ENCODE measurements at places on chromosomes 16 and 17.

- no peak for DNase-seq
Measured at GRCh38 chr17:55776271-55776670, 25.4 kb downstream of the PCTP start.

- no peak for DNase-seq
Measured at GRCh38 chr17:42853597-42853967, 2.6 kb downstream of the AOC3 start.

DNA sequence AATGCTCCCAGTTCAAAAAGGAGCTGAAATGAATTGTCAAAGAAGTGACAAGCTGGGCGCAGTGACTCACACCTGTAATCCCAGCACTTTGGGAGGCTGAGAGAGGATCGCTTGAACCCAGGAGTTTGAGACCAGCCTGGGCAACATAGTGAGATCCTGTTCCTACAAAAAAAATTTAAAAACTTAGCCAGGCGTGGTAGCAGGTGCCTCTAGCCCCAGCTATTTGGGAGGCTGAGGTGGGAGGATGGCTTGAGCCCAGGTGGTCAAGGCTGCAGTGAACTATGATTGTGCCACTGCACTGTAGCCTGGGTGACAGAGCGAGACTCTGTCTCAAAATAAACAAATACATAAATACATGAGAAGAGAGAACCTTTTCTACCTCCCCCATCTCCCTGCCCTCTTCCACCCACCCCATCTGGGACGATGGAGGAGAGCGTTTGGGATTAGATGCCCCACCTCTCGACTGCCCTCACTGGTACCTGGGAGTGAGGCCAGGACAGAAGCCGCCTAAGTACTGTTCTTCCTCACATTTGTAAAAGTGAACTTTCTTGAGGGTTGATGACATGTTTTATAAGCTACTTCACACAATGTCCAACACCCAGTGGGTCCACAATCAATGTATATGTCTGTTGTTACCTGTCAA, 2.4 kb downstream of the IL4R start:
- DNase-seq, result no peak

DNA sequence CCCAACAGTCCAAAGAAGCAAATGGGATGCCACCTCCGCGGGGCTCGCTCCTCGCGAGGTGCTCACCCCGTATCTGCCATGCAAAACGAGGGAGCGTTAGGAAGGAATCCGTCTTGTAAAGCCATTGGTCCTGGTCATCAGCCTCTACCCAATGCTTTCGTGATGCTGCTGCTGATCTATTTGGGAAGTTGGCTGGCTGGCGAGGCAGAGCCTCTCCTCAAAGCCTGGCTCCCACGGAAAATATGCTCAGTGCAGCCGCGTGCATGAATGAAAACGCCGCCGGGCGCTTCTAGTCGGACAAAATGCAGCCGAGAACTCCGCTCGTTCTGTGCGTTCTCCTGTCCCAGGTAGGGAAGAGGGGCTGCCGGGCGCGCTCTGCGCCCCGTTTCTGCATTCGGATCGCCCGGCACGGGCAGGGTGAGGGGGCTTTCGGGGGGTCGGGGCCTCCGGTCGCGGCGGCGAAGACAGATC, at the start of gene CDH13:
Gene CDH13 (plus strand): TSS at position 179 of the 471 bp plus-strand sequence.
- no peak for DNase-seq

DNA sequence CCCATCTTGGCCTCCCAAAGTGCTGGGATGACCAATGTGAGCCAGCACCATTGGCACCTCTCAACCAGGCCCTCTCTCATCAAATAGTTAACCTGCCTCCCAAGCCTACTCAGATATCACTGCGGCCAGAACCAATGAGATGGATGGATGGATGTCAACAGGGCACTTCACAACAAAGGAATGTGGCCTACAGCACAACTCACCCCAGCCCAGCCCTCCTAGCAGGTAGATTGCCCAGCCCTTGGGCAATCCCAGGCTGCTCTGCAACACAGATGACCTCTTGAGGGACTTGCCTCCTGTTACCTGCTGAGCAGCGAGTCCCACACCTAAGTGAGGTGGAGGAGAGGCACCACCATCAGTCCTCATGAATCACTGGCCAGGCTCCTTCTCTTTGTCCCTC, 22.6 kb upstream of the KIFC3 start:
- DNase-seq, result no peak

- no peak for DNase-seq
Measured at GRCh38 chr16:31073970-31074813, at the start of the genes ZNF646 and ZNF668. TSS of gene ZNF646 (plus strand) at chr16:31074422. CDS start at chr16:31076325, 1,903 bp downstream. TSS of gene ZNF668 (minus strand) at chr16:31074240. CDS start at chr16:31064459, 9,781 bp downstream.

DNA sequence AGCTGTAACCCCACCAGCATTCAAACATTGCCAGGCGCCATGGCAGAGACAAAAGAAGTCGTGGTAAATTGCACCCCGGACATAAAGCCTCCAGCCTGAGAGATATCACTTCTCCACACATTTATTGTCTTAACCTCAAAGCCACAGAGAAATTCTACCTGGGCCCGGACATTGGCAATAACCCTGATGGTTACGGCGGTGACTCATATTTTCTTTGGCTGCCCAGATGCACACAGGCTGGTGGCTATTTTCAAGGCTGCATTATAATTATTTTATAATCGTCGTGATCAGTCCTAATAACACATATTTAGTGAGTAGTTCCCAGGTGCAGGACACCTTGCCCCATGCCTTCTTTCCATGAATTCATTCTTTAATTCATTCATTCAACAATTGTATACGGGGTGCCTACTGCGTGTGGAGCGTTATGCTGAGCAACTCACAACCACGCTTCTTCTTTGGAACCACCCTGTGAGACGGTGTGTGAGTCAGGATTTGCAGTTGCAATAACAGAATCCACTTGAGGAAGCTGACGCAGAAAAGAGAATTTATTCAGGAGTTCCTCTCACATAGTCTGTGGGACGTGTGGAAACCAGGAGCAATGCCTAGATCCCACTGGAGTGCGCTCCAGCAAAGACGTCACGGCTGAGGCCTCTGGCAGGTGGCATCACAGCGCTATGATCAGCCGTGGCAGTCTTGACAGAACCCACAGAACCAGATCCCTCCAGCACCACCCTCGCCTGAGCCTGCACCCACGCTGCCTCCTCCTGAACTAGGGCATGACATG, 245.7 kb downstream of the FOXL1 start:
- DNase-seq, result no peak

DNA sequence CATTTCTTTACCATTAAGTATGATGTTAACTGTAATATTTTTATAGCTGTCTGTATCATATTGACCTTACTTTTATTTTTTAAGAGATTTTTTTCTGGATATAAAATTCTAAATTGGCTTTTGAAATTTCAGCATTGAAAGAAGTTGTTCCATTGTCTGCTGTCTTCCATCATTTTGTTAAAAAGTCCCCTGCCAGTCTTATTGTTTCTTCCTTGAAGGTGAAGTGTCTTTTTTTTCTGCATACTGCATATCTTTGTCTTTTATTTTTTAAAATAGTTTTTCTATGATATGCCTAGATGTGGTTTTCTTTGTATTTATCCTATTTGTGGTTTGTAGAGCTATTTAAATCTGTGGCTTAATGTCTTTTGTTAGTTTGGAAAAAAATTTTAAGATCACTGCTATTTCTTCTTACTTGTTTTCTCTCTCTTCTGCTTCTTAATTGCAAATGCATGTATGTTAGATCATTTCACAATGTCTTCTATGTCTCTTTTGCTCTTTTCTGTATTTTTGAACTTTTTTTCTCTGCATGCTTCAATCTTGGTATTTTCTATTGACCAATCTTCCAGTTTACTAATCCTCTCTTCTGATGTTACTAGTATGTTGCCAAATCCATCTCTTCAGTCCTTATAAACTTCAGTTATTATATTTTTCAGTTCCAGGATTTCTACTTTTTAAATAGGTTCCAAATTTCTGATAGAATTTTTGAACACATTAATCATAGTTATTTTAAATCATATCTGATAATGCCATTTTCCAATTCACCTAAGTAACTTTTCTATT, 20.2 kb downstream of the IL21R start:
- DNase-seq, result no peak

- DNase-seq, result no peak
Measured at GRCh38 chr17:17781591-17782496, 54.9 kb downstream of the SREBF1 start.

GRCh38 chr16:53991754-53992378, 287.9 kb downstream of the FTO start:
- no peak for DNase-seq

GRCh38 chr16:27224741-27225300, 21.5 kb downstream of the KDM8 start:
- no peak for DNase-seq

- DNase-seq, result no peak
Measured at GRCh38 chr17:36094746-36095145, 4.8 kb upstream of the CCL3 start.

DNA sequence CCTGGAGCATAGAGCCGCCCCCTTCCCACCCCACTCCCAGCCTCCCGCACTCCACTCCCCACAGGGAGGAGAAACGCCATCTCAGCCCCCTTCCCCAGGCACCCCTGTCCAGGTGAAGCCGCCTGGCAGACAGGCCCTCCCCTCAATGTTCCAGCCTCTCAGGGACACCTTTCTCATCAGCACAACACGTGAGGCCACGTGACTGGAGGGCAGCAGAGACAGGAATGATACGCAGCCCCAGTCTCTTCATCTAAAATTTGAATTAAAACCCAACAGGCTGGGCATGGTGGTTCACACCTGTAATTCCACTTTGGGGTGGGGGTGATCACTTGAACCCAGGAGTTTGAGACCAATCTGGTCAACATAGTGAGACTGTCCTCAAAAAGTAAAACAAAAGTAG, 20.2 kb upstream of the AATK start:
- DNase-seq, result no peak

GRCh38 chr16:13961099-13961811, 41.3 kb downstream of the ERCC4 start:
- no peak for DNase-seq

DNA sequence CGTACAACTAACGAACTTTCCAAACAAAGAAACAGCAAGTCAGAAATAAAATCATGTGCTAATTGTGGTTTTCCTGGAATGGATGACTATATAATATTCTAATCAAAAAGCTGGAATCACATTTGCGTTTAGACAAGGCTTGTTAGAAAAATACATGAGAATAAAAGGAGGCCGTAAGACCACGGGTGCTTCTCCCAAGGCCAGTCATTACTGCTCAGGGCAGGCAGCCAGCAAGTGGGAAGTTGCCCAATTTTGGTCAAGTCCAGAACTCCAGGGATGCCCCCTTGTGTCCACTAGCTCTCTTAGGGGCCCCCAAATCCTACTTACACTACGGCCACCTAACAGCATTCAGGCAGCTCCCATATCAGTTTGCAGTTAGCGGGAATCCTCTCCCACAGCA, 25.9 kb upstream of the LYRM9 start:
- no peak for DNase-seq

- DNase-seq, result no peak
Measured at GRCh38 chr16:58426966-58427365, 34.7 kb downstream of the GINS3 start.

- no peak for DNase-seq
Measured at GRCh38 chr17:57396511-57396921, 140.2 kb downstream of the MSI2 start.

- no peak for DNase-seq
Measured at GRCh38 chr16:77944631-77945030, 77.7 kb upstream of the CLEC3A start.

DNA sequence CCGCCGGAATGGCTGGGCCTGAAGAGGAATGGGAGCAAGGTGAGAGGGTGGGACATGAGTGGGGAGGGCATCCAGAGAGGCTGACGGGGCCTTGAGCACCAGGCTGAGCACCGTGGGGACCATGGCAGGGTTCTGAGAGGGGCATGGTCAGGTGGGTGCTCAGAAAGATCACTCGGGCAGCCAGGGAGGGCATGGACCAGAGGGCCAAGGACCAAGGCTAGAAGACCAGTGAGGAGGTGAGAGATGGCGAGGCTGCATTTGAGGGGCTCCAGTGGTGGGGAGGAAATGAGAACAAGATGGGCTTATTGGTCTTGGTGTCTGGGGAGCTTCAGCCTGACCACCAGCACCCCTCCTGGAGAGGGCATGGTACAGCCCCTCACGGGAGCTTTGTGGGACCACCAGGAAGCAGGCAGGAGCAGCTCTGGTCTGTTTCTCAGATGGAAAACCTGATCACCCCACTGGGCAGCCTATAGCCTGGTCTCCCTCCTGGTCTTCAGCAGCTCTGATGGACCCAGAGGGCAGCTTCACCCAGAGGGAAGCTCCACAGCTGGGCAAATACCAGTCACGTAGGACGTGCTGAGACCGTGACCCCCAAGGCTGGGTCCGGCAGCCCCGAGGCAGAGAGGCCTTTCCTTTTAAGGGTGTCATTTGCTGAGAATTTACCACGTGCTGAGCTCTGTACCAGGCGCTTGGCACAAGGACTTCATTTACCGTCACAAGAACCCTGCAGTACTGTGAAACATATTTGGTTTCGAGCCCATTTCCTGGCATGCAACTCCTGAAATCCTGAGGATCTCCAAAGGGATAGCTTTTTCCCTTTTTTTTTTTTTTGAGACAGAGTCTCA, 11.4 kb upstream of the NCBP3 start:
- DNase-seq, result no peak

GRCh38 chr16:19281246-19281645, 4.3 kb upstream of the CLEC19A start:
- no peak for DNase-seq

DNA sequence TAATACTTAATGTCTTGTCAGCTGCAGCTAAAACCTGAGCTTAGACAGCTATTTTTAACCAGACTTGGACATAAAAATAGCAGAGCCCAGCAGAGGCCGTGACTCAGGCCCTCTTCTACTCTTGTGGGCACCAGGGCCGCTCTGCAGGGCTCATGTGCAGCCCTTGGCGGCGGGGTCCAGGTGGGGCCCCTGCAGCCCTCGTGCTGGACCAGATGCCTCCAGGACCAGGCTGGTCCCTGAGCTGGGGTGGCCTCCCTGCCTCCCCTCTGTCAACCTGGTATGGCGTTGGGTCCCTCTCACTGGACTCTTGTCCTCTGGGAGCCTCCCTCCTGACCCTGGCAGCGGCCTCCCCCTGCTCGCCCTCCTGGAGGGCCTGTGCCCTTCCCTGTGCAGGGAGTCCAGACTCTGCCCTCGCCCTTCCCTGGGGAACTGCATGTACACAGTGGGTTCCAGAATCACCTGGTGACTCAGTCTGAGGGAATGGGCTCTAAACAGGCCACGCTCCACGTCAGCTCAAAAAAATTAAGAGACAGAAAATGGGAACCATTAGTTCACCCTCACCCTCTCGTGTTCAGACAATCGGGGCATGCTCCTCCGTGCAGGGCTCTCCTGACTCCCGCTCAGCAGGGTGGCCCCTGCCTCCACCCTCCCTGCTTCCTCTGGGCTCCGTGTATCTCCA, 9.7 kb downstream of the CDK5R1 start:
- DNase-seq, result no peak

GRCh38 chr17:3691617-3692067, 4.3 kb downstream of the P2RX5 start:
- no peak for DNase-seq

DNA sequence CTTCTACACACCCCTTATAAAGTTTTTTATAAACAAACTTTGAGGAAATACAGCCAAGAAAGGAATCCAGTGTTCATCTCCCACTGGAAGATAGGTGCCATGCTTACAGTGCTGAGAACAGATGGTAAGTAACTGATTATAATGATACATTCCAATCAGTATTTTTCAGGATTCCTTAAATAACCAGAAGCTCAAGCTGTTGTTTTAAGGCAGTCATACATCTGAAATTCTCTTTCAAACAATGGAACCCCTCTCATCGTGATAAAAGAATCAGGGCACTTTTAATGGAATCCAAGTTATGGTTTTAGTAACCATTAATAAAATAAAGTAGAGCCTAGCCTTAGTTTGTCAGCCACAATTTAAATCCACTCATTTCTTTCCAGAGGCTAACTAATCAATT, 56.1 kb upstream of the STAC2 start:
- DNase-seq, result no peak

GRCh38 chr17:22441776-22442175, 749.5 kb downstream of the KCNJ18 start:
- DNase-seq, result no peak

GRCh38 chr17:82663381-82664275, 15.4 kb upstream of the WDR45B start:
- DNase-seq, result no peak

- no peak for DNase-seq
Measured at GRCh38 chr16:51807551-51807950, 656.5 kb upstream of the SALL1 start.
